ENCODE measurements at places on chromosomes 5 and 9.

- no peak for DNase-seq
These were observed 74.7 kb downstream of the PTPRD start for GRCh38 chr9:10538073-10538472.

DNA sequence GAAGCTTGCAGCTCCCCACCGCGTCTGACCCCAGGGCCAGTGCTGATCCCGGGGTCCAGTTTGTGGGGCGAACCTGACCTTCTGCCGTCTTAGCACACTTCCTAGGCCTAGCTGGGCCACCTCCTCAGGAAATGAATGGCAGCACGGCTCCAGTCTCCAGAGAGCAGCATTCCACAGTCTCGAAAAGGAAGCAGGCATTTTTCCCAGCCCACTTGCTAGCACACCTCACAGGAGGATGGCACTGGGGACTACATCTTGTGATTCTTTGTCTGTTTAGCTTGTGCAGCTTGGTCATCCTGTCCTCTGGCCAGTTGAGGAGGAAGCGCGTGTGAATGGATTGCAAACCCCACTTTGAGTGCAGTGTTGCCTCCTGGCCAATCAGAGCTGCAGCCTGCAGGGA, 308.0 kb upstream of the IRX2 start:
- no peak for DNase-seq

- no peak for DNase-seq
These were observed 195.6 kb upstream of the RAI14 start for GRCh38 chr5:34460496-34460895.

GRCh38 chr5:132823481-132824050, 6.9 kb downstream of the SHROOM1 start:
- no peak for DNase-seq

DNA sequence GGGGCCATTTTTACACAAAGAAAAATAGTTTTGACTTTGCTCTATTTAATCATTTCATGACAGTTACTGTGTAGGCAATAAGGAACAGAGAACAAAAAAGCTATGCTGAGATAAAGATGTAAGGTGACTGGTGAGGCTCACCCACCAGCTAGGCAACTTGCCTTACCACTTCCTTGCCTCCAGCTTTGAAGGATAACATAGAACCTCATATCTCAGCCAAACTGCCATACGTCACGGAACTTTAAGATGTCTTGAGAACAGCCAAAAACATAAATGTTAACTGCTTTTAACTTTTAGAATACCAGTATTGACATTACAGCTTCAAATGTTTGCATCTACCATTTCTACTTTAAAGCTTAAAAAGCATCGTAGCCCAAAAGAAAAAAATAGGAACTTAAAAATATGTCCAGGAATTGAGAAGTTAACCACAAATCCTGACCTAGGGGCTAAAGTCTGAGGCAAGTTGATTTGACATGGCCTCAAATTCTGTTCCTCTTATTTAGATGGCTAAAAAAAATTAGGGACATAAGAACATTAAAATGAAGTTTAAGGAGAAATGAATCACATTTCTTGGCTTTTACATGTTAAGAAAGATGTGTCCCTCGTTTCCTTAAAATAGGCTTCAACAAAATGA, 7.7 kb upstream of the GCNT4 start:
- DNase-seq = no peak
